Naive B cell (primary cell): ENCODE measurements at places on chromosomes 16 and 17. TPM values are rescaled to one million over a fixed set of nuclear protein-coding genes. Genes with fewer than 3 reads are reported as not detected.

- peak; percentile 56 for DNase-seq
Observed at GRCh38 chr16:25018972-25019617, 3.9 kb upstream of the ARHGAP17 start.

GRCh38 chr17:79192503-79193351 is 118.1 kb downstream of the ENGASE start:
- no peak for DNase-seq

DNA sequence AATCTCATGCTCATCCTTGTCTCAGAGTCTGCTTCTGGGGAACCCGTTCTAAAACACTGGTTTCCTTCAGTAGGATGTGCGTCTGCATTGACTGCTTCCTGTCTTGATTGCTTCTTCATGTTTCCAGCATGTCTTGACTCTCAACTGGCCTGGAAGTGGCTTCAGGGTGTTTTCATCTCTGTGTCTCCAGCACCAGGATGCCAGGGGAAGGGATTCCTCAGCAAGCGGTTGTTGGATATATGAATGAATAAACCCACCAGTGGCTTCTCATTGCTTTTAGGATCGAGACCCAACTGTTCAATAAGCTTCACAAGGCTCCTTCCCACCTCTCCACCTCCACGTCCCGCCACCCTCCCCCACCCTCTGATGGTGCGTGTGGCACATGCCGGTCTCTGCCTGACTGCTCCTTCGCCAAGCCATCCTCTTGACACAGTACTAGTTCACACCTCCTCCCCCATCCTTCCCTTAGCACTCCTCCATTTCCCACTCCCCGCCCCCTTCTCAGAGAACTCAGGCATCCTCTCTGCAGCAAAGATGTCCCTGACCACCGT is 14.1 kb upstream of the TNS4 start:
- peak; percentile 45 for DNase-seq

The SDR42E1 gene
- not detected for polyA plus RNA-seq
